Tongue (tissue), 3 donors: ENCODE measurements at places on chromosomes 1 and 21. TPM values are rescaled to one million over a fixed set of nuclear protein-coding genes. Genes with fewer than 3 reads are reported as not detected.

TRMT1L gene
- total RNA-seq = 40.9 TPM

MAN1A2 gene
- 46.0 TPM for total RNA-seq

GPR52 gene
- total RNA-seq = 3.9 TPM

LAMC1 gene
- total RNA-seq = 482 TPM

RIPPLY3 gene
- total RNA-seq = 0.72 TPM

RBP7 gene
- 6.2 TPM for total RNA-seq

LCE3E gene
- total RNA-seq = not detected

LRRC39 gene
- 132 TPM for total RNA-seq

ARHGEF19 gene
- 27.6 TPM for total RNA-seq

EFNA4 gene
- total RNA-seq = 5.0 TPM

DMRTA2 gene
- total RNA-seq = not detected

LAD1 gene
- 35.6 TPM for total RNA-seq

FAM167B gene
- total RNA-seq = 0.31 TPM

IFT25 gene
- total RNA-seq = 11.1 TPM

KCNJ9 gene
- not detected for total RNA-seq

SORT1 gene
- 30.6 TPM for total RNA-seq

C1orf185 gene
- not detected for total RNA-seq

CTH gene
- 1.0 TPM for total RNA-seq

C1orf87 gene
- total RNA-seq = 0.51 TPM

IFNLR1 gene
- total RNA-seq = 0.62 TPM

OR2T34 gene
- not detected for total RNA-seq

S100A7 gene
- total RNA-seq = 2.6 TPM

THEM5 gene
- not detected for total RNA-seq

SSBP3 gene
- 17.2 TPM for total RNA-seq

EXTL1 gene
- 5.4 TPM for total RNA-seq

ZFP69 gene
- total RNA-seq = 3.0 TPM

CYP4B1 gene
- total RNA-seq = 0.72 TPM

GBP3 gene
- total RNA-seq = 9.1 TPM

MATN1 gene
- not detected for total RNA-seq

PROX1 gene
- 15.6 TPM for total RNA-seq

TTLL7 gene
- 44.2 TPM for total RNA-seq

S1PR1 gene
- total RNA-seq = 28.9 TPM

MFAP2 gene
- 31.6 TPM for total RNA-seq

RIMS3 gene
- 1.7 TPM for total RNA-seq

KCNJ15 gene
- total RNA-seq = 2.1 TPM

LSM10 gene
- 8.8 TPM for total RNA-seq

MASP2 gene
- not detected for total RNA-seq

ERRFI1 gene
- 18.0 TPM for total RNA-seq

SNX7 gene
- total RNA-seq = 48.3 TPM

CCDC185 gene
- total RNA-seq = not detected

TESK2 gene
- total RNA-seq = 5.5 TPM

PRAMEF17 gene
- total RNA-seq = not detected

ITLN2 gene
- not detected for total RNA-seq

OR2L5 gene
- total RNA-seq = not detected

NEGR1 gene
- 16.9 TPM for total RNA-seq

LAPTM5 gene
- 7.6 TPM for total RNA-seq
